ENCODE measurements at places on chromosomes 5 and 9.

GRCh38 chr5:147626464-147626863, 116.6 kb upstream of the DPYSL3 start:
- DNase-seq, result no peak

GRCh38 chr5:177256296-177256695, 47.2 kb downstream of the RAB24 start:
- DNase-seq, result no peak

- no peak for DNase-seq
These were observed 18.4 kb downstream of the TENT4A start for GRCh38 chr5:6731465-6732237.

GRCh38 chr5:158436271-158437065, 577.5 kb upstream of the CLINT1 start:
- DNase-seq, result no peak

DNA sequence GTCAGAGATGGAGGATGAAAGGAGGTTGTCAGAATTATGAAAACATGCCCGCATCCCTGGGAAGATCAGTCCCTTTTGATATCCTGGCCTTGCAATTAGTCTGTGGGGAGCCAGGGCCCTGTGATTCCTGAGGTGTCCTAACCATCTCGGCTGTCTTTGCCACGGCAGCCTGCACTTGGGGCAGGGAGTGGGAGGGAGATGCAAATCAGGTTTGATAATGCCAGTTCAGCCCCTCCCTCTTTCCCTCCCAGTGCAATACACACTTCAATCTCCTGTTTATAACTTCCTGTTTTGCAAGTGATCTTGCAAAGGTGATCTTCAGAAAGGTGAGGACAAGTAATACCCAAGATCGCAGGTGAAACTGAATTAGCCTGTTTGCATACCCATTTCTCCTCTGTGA, 114.0 kb upstream of the ALDH1B1 start:
- DNase-seq, result no peak

DNA sequence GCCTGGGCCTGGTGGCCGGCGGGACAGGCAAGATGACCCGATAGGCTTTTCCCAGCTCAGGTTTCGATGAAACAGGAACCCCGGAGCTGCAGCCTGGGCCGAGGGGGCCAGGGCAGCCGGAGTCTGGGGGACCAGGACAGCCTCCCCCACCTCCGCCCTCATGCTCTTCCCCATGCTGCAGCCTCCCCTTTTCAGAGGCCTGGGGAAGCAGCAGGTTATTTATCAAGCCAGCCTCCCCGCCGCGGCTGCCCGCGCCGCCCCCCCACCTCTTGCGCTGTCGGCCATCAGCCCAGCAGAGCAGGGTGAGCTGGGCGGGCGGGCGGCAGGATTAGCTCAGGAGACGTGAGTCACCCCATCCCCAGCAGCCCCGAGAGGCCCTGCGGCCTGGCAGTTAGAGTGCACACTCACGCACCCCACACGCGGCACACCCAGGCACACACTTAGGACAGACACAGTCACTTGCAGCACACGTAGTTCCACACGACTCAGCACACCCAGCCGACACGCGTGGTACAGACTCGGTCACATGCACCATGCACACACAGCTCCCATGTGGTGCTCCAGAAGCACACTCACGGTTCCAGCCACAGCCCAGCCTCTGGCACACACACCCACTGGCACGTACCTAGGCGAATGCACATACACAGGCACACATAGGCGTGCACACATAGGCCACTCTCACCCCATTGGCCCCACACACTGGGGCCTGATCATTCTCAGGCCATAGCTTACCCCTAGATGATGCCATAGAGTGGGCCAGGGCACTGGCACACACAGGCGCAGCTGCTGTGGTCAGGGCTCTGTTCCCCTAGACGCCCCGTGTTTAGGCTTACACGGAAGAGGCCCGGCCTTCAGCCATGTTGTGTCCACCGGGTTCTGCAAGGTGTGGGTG, 13.0 kb downstream of the CXXC5 start:
- no peak for DNase-seq

- no peak for DNase-seq
These were observed 88.9 kb downstream of the EBF1 start for GRCh38 chr5:159010661-159011442.

DNA sequence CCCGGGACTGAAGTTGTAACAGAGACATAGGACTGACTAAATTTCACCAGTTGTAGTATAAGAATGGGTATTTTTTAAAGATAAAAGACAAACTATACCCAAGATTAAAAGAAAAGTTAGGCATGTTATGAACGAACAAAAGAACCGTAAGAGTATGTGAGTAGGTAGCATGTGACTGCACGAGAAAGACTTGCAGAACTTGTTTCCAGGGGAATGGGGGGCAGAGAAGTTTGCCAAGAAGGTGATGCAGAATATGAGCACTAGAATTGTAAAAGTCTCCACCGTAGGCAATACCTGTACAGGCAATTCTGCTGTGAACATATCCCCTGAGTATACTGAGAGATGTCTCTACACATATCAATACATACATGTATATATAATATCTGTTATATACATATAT, 614.7 kb downstream of the PRELID2 start:
- DNase-seq, result no peak

GRCh38 chr9:107274953-107275422, 8.1 kb upstream of the RAD23B start:
- no peak for DNase-seq

GRCh38 chr5:60206234-60206633, 312.7 kb upstream of the PDE4D start:
- DNase-seq, result no peak

- DNase-seq, result no peak
These were observed 17.8 kb downstream of the DMRT1 start for GRCh38 chr9:859251-859650.

- no peak for DNase-seq
These were observed 181.9 kb downstream of the ESM1 start for GRCh38 chr5:54803471-54804011.

DNA sequence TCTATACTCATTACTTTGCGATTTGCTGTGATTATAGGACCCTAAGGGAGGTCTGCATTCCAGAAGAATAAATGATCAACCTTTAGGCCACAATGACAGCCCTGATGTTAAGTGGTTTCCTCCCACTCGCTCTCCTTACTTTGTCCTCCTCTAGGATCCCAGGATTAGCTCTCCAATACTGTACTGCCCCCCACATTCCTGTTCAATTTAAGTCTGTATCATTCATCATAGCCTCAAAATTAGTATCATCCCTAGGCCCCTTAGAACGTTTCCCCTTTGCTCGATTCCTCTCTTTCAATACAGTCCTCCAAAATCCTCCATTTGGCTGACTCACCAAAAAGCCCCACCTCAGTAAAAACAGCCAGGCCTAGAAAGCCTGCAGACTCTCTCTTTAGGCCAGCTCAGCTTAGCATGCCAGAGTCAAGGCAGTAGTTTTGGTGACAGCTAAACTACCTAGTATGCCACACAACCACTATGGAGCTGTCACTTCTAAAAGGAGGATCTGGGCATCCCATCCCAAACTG, 24.4 kb downstream of the RNF145 start:
- DNase-seq, result no peak

DNA sequence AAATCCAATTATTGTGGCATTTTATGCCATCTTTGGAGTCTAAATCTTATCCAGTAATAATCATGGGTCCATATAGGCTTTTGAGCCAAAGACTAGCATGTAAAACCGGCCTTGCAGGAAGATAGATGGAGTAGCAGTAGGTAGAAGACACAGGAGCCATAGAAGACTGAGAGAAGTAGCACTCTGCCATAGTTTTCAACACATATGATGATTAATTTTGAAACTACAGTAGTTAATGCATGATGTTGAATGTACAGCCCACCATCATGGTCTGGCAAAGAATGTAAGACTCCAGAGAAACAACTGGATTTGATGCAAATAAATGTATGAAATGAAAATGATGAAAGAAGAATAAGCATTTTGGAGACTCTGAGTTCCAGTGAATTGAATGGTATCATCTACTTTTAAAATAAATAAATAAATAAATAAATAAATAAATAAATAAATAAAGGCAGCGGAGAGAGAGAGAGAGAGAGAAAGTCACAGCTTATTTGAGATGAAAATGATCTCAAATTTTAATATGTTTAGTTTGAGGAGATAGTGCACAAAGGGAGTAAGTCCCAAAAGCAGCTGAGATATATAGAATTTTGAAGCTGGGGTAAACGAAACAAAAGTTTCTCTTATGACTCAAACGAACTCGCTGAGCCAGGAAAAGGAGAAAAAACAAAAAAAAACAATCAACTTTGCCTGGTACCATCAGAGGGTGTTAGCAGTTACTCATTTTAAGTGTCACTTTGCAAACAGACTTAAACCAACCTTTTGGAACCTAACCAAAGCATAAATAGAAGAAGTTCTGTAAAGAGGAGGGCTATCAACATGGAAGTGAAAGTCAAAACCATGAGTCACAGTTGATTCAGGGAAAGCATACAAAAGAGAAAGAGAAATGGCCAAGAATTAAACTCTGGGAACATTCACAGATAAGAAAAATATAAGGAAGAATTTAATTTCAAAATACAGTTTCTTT, 388.7 kb downstream of the CETN3 start:
- DNase-seq, result no peak

- no peak for DNase-seq
These were observed 43.2 kb upstream of the FOXE1 start for GRCh38 chr9:97809666-97810344.

- peak; percentile 79 for DNase-seq
These were observed at the start of gene TNC for GRCh38 chr9:115117999-115118878. TSS of gene TNC (minus strand) at chr9:115118157. CDS start at chr9:115091018, 27,139 bp downstream.

GRCh38 chr5:128254789-128255188, 171.2 kb downstream of the SLC12A2 start:
- DNase-seq, result no peak

GRCh38 chr9:34262971-34263370, 66.1 kb downstream of the KIF24 start:
- no peak for DNase-seq

- DNase-seq, result no peak
These were observed 3.1 kb downstream of the QRFP start for GRCh38 chr9:130893341-130894101.

- no peak for DNase-seq
These were observed 55.6 kb upstream of the TESK1 start for GRCh38 chr9:35549441-35549840.

- no peak for DNase-seq
These were observed 1198.6 kb downstream of the CDH12 start for GRCh38 chr5:21654556-21654955.

DNA sequence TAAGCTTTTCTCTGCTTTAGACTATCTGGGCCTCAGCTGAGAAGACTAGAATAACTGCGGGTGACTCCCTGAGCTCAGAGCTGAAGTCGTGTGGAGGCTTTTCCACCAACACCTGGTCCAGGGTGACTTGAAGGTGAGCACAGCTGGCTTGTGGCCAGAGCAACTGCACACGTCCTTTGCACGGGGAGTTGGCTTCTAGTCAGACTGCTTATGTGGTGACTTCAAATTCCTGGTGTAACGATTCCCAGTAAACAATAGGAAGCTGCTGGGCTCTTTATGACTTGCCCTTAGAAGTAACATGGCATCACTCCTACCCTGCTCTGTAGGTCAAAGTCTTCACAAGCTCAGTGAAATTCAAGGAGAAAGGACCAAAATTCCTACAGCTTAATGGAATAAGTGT, 800.6 kb upstream of the CDH6 start:
- DNase-seq, result no peak

DNA sequence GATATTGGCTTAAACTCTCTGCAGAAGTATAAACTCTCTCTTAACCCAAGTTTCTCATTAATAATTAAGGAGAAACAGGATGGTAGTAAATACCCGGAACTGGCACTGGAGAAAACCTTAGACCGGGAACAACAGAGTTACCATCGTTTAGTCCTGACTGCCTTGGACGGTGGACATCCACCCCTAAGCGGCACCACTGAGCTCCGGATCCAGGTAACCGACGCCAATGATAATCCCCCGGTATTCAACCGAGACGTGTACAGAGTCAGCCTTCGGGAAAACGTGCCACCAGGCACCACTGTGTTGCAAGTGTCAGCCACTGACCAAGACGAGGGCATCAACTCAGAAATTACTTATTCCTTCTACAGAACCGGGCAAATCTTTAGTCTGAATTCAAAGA, 861 bp downstream of the PCDHGB5 start:
- DNase-seq, result no peak

- no peak for DNase-seq
These were observed 31.6 kb downstream of the ENC1 start for GRCh38 chr5:74608736-74609601.

DNA sequence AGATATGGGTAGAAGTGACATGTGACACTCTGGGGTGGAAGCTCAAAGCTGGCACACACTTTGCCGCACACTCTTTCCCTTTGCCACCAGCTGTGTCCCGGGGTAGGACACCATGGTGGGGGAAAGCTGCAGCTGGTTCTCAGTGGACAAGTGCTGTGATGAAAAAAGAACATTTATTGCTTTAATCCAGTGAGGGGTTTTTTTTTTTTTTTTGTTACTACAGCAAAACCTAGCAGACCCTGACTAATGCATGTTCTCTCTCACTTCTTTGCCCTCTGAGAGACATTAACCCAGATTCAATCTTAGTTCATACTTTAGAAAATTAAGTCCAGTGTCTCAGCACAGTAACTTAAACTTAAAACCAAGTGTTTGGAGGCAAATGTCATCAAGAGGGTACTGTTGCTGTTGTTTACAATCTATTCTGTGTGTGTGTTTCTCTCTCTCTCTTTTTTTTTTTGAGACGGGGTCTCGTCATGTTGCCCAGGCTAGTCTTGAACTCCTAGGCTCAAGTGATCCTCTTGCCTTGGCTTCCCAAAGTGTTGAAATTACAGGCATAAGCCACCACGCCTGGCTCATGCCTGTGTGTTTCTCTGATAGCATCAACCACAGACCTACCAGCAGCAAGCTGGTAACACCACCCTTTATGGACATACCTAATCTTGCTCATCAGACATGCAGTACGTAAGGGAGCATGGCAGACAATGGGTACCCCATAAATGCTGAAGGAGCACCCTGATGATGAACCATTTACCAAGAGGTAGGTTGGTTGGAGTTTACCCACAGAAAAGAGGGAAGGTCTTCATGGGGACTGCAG, 84.7 kb upstream of the TBC1D2 start:
- no peak for DNase-seq

GRCh38 chr5:142959683-142960657, 189.8 kb downstream of the ARHGAP26 start:
- no peak for DNase-seq

GRCh38 chr9:89224633-89225032, 46.0 kb upstream of the SHC3 start:
- DNase-seq, result no peak

DNA sequence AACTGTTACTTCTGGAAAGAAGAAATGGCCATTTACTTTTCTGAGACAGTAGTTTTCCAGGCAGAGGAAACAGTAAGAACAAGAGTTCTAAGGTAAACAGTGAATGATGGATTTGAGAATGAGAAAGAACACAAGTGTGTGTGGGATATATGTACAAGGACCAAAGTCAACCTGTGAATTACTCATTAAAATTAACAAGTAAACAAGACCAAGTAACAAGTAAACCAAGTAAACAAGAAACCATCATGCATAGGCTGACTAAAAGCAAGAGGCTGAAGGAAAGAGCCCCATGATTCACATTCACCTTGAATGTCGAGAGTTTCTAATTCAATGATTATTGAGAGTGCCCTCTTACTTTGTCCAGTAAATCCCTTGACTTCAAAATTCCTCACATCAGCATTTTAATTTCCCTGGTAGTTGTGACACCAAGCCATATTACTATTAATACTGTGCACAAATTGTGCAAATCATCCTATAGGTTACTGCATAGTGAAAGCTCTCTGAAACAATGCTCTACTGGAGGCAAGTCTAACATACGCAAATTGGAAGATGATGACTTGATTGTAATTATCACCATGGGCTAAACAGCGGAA, 9.8 kb upstream of the MARCOL start:
- no peak for DNase-seq

- no peak for DNase-seq
These were observed 90.7 kb upstream of the PTCH1 start for GRCh38 chr9:95607507-95607906.

- DNase-seq, result no peak
These were observed 428.8 kb upstream of the CDH6 start for GRCh38 chr5:30764704-30765103.

All from NCI-H1048 (cell line).